ENCODE measurements at places on chromosomes 3 and 15.

DNA sequence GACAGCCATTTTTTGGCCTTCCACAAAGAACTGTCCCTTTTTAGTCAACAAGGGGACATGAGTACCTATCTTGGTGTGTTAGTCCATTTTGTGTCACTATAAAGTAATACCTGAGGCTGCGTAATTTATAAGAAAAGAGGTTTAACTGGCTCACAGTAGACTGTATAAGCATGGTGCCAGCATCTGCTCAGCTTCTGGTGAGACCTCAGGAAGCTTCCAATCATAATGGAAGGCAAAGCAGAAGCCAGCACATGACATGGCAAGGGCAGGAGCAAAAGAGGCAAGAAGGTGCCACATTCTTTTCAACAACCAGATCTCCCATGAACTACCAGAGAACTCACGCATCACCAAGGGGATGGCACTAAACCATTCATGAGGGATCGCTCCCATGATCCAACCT lies 66.1 kb upstream of the VGLL4 start:
- DNase-seq = no peak

DNA sequence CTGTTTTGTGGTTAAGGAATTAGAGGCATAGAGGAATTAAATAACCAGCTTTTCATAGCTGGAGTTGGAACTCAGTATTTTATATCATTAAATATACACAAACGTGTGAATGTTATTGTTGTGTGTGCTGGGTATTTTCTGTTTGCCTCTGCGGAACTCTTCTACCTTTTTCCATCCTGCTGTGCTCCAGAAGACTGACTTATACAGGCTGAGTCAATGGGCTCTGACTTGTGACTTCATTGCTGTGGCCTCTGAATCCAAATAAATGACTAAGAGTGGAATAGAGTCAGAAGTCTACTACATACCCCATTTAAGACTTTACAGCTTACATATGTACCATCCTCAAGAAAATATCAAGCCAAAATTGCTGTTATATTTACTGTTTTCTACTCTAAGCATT lies 17.6 kb downstream of the ARIH1 start:
- DNase-seq = no peak

DNA sequence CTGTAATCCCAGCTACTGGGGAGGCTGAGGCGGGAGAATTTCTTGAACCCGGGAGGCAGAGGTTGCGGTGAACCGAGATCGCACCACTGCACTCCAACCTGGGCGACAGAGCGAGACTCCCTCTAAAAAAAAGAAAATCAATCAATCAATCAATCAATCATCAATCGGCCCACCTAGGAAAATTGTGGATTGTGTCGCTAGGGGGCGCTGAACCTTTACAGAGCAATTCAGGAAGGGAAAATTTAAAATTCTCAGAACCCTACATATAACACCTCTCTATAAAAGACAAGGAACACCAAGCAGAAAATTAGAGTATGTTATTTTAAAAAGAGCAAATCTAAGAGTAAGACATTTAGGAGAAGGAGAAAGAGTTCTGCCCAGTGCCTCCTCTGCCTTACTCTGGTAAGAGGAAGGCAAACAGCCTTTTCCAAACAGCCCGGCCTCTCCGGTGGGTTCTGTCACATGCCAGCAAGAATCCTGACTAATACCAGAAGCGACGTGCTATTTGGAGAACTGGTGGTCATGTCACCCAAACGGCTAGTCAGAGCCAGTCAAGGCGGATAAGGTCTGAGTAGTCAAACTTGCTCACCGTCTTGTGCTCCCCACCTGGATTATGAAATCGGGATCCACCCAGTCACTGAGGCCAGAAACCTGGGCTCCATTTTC lies 22.3 kb upstream of the SMCO1 start:
- no peak for DNase-seq

- DNase-seq = no peak
These were observed 104.3 kb upstream of the RASGRP1 start for GRCh38 chr15:38668898-38669391.

DNA sequence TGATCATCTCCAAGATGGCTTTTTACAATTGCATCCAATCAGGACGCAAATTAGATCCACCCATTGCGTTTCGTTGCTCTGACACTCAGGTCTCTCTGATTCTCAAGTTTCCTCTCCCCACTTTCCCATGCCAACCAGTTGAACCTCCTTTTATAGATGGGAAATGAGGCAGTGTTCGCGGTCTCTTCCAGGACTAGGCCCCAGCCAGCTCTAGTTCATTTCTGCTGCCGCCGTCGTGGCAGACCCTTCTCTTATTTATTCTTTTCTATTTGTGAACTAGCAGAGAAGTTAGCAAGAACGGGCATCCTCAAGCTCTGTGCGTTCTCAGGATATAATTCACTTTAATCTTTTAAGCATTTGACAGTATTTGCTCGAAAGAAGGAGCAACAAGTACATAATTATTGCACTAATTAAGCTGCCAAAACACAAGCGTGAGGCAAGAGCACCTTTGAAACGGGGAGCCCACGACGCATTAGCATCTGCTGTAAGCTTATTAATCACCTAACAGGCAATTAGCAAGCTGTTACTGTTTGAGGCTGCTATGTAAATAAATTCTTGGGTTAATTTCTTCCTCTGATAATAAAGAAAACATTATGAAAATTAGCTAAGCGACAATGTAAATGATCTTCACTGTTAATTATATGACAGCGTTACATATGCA lies 246.4 kb upstream of the TLE3 start:
- DNase-seq = no peak
